ENCODE measurements at places on chromosomes 5 and 9.

DNA sequence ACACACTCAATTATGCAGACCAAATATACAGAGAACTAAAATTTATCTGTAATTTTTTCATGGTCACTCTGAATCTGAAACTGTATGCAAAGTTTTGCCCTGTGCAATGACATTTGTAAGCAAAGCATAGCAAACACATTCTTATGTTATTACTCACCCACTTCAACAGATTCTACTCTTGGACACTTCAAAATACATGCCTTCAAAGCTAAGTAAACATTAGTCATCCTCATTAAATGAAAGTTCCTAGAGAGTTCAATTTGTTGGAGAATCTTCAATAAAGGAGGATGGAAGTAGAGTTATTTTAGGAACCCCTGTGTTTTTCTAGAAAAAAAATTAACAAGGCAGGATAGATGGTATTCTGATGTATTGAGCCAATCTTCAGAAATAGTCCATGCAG lies 639.7 kb upstream of the C9orf72 start:
- no peak for DNase-seq
- no peak overlapping the region for H3K27ac ChIP-seq
- no peaks in the 10 kb centered on the region for H3K27me3 ChIP-seq

GRCh38 chr5:117082977-117083376 lies 508.4 kb upstream of the SEMA6A start:
- H3K4me3 ChIP-seq, result no peak overlapping the region
- no peaks in the 10 kb centered on the region for H3K36me3 ChIP-seq
- H3K4me1 ChIP-seq, result peaks cover 7% of the 10 kb centered on the region
- no peaks in the 10 kb centered on the region for H3K27me3 ChIP-seq

DNA sequence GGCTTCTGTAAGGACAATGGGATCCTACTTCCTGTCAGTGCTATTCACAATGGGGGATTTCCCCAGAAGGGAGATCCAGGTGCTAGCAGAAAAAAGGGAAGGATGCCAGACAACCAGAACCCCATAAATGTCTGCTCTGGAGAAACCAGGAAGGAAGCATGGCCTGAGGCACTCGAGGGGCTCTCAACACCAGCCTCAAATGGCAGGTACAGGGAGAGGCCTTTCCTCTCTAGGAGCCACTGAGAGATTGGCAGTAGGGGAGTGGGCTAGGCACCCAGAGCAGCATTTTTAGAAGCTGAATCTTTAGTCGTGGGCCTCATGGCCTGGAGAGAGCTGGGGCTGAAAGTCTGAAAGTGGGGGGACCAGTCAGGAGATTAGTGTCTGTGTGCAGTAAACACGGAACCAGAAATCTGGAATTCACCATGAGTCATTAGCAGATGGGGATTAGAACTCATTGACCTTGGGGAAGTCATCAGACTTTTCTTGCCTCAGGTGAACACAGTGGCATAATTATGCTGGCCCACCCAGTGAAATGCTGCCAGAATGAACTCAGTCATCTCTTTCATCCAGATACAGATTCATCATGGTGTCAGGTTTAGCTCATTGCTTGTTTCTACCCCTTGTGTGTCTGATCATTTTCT lies 28.3 kb downstream of the ARHGEF28 start:
- no peaks in the 10 kb centered on the region for H3K36me3 ChIP-seq
- no peak overlapping the region for H3K27ac ChIP-seq
- DNase-seq, result no peak
- no peaks in the 10 kb centered on the region for H3K4me1 ChIP-seq
- H3K4me3 ChIP-seq, result no peak overlapping the region
- H3K27me3 ChIP-seq, result no peaks in the 10 kb centered on the region

DNA sequence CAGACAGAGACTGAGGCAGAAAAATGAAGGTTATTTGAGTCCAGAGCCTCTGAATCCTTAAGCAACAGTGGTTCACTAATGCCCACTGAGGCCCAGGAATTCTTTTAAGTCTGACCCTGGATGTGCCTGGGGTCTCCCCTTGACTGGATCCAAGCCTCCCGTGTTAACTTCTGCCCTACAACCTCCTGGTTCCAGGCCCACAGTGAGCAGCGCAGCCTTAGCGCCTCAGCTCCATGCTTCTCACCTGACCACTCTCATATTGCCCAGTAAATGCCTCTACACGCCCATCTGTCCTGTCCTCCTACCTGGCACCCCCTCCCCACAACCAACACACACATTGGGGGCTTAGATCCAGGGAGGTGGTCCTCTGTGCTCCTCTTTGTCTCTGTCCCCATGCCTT lies 6.4 kb downstream of the IL3 start:
- no peaks in the 10 kb centered on the region for H3K27me3 ChIP-seq
- no peaks in the 10 kb centered on the region for H3K4me1 ChIP-seq
- H3K27ac ChIP-seq, result no peak overlapping the region
- no peak for DNase-seq
- H3K4me3 ChIP-seq, result no peak overlapping the region
- H3K36me3 ChIP-seq, result no peaks in the 10 kb centered on the region

Measured in neural progenitor cell (in vitro differentiated cells).